ENCODE measurements at places on chromosomes 1 and 21.
A peak's percentile ranks its signal among the peaks of the same experiment; 100 is the strongest.

DNA sequence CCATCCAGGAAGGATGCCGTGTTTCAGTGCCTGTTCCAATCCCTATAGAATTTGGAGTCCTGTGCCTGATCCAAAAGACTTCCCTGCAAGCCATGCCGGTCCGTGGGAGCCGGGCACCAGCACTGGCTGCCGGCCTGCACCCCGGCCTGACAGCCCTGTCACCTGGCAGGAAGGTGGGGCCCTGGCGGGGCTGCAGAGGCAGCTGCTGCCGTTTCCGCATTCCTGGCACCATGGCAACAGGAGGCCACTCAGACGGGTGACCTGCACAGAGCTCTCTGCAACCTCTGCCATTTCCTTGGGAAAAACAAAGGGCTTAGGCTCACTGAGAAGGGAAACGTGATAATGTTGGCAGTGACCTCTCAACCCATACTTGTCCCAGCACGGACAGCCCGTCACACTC lies 63.2 kb upstream of the TMEM51 start:
- no peak for DNase-seq

DNA sequence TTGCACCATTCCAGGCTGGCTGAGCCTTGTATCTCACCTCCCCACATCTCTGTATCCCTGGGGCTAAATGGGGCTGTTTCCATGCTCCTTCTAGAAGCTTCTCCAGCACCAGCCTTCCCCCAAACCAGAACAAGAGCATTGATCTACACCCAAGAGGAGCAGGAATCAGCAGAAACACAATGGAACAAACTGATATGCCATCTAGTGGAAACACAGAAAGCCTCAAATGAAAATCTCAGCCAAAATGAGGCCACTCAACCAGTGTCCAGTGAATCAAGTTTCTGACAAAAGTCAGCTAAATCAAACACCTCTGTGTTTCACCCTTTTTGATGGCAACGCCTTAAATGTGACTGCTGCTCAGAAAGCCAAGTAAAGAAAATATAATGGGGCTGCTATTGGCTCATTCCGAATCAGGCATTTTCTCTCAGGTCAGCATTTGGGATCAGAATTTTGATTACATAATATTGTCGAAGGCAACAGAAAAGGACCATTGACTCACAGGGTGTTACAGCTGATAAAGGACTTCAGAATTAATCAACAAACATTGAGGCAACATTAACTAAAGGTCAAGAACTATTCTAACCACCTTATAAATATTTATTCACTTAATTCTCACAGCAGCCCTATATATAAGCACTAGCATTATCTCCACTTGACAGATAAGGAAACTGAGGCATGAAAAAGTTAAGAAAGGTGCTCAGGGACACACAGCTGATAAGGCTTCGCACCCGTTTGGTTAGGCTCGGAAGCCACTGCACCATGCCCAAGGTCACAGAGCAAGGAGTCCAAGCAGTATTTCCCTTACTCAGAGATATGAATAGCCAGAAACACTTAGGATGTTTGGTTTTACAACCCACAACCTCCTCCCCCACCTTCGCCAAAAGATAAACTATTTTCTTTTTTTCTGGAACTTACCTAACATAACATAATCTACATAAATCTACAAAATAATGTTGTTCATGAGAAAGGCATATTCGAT lies 85.8 kb upstream of the KCNJ15 start:
- DNase-seq, result no peak

DNA sequence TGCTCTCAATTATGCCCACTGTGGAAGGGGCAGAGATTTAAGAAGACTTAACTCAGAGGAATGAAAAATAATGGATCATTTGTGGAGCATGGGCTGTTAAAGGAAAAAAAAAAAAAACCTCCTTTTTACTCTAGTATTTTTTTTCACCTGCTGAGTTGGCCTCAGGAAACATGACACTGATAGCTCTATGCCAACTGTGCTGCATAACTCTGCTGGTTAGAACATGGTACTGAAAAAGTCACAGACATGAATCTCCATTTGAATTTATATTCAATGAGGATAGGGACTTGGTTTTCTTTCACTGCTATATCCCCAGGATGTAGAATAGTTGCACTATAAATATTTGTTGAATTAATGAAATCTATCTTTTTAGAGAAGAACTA lies 86.1 kb upstream of the KIAA0040 start:
- DNase-seq, result no peak

DNA sequence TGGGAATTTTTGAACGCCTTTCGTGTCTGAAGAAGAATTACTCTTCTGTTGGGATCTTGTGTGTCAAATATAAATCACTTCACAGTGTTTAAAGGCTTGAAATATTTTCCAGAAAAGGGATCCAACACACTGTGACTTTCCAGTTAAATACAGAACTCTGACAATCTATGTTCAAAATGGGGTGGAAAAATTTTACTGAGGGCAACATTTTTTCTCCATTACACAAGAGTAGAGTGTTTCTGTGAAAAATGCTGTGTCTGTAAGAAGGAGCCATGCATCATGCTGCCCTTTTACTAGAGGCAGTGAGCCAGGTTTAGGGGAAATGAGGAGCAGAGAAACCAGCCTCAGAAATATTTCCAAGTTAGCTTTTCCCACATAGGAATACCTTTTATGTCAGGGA lies 86.5 kb downstream of the VPS13D start:
- DNase-seq, result no peak

DNA sequence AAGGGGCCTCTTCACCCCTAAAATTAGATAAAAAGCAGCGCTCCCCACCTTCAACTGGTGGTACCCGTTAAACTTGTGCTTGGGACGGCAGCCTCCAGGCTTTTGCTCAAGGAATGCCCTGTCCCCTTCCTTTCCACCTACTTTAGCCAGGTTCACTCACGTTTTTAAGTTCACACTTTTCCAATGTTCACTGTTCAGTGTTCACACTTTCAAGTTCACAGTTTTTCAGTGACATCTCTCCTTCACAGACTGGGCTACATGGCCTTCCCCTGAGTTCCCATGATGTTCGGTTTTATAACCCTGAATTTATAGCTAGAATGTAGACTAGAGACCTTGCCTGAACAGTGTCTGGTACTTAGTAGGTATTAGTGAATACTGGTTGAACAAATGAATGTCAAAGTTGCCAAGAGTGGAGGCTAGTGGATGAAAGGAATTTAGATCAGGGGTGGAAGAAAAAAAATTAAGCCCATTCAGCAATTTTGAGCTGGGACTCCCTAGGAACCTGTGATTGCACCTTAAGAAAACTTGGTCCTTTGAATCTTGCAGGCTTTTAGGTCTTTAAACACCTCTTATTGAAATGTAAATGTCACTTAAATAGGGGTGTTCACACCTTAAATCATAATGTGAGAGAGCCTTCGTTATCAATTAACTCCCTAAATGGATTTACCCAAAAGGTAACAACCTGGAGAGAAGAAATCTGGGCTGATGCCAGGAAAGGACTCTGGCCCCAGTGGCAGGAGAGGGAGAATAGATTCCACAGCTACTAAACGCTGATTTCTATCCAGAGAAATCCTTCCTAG lies 12.3 kb downstream of the BTG2 start:
- no peak for DNase-seq

GRCh38 chr1:111602302-111602701 lies 17.3 kb upstream of the RAP1A start:
- no peak for DNase-seq

DNA sequence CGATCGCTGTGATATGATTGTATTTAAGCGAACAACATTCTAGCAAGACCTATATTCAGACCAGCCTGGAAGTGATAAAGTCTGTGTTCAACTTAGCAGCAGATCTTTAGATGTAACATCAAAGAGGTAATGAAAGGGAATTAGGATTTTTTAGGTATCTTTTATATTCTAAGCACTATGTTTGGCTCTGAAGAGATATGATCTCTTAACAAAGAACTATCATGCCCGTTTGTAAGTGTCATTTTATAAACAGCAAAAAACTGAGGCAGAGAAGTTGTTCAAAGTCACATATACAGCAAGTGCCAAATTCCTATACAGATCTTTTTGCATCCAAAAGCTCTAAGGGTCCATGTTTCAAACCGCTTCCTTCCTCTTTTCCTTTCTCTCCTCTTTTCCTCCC lies 53.0 kb upstream of the TIAM1 start:
- no peak for DNase-seq

- DNase-seq, result no peak
Observed at GRCh38 chr1:61561666-61562065, 163.3 kb downstream of the TM2D1 start.

DNA sequence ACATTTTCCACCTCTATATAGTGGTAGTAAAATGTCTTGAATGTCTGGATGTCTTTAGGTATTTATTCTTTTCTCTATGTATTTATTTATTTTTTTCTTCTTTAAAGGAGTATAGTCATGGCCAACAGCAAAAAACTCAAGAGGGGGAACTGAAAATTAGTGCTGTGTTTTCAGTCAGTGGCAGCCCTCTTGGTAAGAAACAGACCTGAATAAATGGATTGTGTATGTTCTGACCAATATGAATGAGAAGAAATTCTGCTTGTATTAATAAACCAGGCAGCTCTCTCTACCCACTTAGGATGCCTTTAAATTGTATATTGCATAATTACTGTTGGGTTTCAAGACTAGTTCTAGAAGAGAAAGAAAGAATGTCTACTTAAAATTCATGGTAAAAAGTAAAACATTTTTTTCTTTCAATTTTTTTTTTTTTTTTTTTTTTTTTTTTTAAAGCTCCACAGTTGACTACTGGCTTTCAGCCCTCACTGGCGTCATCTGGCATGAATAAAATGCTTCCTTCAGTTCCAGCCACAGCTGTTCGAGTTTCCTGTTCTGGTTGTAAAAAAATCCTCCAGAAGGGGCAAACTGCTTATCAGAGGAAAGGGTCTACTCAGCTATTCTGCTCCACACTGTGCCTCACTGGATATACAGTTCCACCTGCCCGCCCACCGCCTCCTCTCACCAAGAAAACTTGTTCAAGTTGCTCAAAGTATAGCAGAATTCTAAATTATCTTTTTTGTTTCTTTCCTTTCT lies 101.6 kb downstream of the ZMYM4 start:
- DNase-seq, result peak; percentile 48

DNA sequence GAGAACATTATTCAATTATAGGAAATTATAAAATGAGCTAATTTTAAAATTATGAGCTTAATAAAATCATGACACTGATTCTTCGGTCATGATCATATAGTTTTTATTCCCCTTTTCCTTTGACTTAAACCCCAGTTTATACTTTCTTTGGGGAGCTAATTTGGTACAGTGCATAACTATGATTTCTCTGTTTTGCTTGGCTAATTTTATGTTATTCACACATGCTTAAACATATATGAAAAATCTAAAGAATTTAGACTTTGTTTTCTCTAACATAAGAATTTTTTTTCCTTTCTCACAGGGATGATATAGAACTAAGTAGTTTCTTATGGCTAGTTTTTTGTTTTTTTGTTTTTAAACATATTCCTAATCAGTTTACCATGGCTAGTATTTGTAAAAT lies 52.5 kb downstream of the STXBP3 start:
- no peak for DNase-seq

DNA sequence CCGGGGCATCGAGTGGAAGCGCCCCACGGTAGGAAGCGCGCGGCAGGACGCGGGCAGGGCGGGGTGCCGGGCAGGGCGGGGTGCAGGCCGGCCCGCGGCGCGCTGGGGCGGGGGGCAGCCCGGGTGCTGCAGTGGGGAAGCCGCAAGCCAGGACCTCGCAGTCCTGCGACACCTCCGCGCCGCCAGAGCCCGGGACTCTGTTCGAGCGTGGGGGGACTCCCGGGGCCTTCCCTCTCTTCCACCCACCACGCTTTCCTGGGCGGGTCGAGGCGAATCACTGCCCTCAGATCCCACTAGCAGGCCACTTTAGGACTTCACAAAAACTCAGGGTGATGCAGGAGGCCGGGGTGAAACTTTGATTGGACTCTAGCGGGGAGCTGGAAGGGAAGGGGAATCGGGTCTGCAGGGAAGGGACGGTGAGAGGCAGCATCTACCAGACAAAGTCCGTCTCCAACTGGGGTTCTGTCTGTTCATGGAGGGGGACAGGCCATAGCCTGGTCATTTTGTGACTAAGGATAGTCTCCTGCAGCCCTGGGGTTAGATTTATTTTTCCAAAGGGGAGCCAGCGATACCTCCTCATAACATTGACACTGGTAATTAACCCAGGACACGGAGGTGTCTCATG lies 623 bp downstream of the CAPN2 start:
- peak; percentile 81 for DNase-seq

DNA sequence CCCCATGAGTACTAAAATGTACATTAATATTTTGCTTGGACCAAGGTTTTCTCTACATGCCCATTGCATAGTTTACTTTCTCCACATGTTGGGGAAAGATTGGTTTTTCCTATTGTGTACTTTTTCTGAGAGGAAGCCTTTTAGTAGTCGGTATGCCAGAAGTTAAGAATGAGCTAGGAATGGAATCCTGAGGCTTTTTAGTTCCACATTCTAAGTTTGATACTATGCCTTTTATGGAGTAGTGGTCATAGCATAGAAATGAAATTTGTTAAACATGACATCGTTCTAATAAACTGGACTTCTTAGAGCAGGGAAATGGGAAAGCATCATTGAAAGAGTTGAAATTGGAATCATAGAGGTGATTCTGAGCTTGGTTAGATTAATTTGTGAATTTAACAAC lies 64.3 kb downstream of the BCL9 start:
- no peak for DNase-seq

GRCh38 chr1:92298213-92298572 lies 594 bp downstream of the GLMN start:
- DNase-seq, result no peak

GRCh38 chr1:49136738-49137251 lies 360.1 kb upstream of the BEND5 start:
- no peak for DNase-seq

DNA sequence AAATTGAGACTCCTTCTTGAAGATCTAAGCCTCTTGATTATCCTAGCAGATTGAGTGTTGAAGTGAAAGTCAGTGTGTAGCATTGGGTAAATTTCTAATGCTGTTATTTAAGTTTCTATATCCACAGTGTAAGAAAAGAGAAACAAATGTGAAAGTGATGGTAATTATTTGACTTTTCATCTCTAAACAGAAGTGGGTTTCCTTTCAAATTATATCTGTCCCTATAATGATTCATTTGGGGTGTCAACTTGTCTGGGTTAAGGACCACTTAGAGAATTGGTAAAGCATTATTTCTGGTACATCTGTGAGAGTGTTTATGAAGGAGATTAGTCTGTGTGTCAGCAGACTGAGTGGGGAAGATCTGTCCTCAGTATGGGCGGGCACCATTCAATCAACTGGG lies 133.0 kb upstream of the HMCN1 start:
- no peak for DNase-seq

DNA sequence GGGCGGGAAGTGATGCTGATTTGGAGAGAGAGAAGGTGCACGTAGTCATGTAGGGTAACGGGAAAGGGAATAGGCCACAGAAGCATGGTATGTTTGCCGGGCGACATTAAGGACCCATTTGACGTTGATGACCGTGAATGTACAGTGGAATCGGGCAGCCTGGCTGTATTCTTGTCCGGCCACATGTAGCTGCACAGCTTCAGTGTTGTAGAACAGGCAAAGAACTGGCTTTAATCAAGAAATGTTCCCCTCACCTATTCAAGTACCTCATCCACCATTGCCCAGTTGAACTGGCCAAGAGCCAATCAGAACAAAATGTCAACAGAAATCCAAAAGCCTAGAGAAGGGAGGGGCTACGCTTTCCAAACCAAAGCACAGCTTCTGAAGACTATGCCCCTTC lies 104.8 kb downstream of the DHRS3 start:
- DNase-seq, result no peak
